ENCODE measurements at places on chromosomes 5 and 9. TPM values are rescaled to one million over a fixed set of nuclear protein-coding genes. Genes with fewer than 3 reads are reported as not detected.

Gene LHX3
- total RNA-seq = not detected

Gene SPATA31C2
- not detected for total RNA-seq

Gene PFN3
- not detected for total RNA-seq

Gene SOX30
- total RNA-seq = not detected

Gene ACSL6
- total RNA-seq = 0.05 TPM

Gene SPINK4
- total RNA-seq = not detected
